Smooth muscle cell of the pulmonary artery (primary cell): ENCODE measurements at places on chromosomes 3 and 15. TPM values are rescaled to one million over a fixed set of nuclear protein-coding genes. Genes with fewer than 3 reads are reported as not detected.

Gene CHRNA5
- 0.59 and 0.78 TPM in 2 replicates for total RNA-seq

Gene ISL2
- total RNA-seq = 0.46 TPM in 1 of 2 replicates, not detected in the other

Gene HHATL
- not detected in 2 replicates for total RNA-seq

Gene SKIC8
- 41.2 and 48.3 TPM in 2 replicates for total RNA-seq

Gene FBXW12
- total RNA-seq = not detected in 2 replicates

Gene PSTPIP1
- 0.98 and 4.4 TPM in 2 replicates for total RNA-seq

Gene TP63
- total RNA-seq = 0.20 and 0.85 TPM in 2 replicates

Gene SGO1
- total RNA-seq = 0.83 and 2.2 TPM in 2 replicates

Gene MESP2
- 0.66 and 0.78 TPM in 2 replicates for total RNA-seq

Gene SEMA3F
- total RNA-seq = 18.6 and 31.0 TPM in 2 replicates

Gene TMC3
- 0.13 and 0.20 TPM in 2 replicates for total RNA-seq

Gene TIMP4
- total RNA-seq = 1.1 and 3.2 TPM in 2 replicates

Gene AADACL2
- not detected in 2 replicates for total RNA-seq

Gene EFCAB12
- total RNA-seq = 0.03 and 0.07 TPM in 2 replicates

Gene ANKRD63
- total RNA-seq = not detected in 2 replicates

Gene TGM5
- total RNA-seq = 0.26 TPM in 1 of 2 replicates, not detected in the other

Gene RASL12
- total RNA-seq = 0.13 and 0.39 TPM in 2 replicates

Gene GABRR3
- total RNA-seq = not detected in 2 replicates
